T-helper 2 cell (primary cell): ENCODE measurements at places on chromosomes 7 and 10.
A peak's percentile ranks its signal among the peaks of the same experiment; 100 is the strongest.

- DNase-seq: peak; percentile 38
These were observed 47.3 kb downstream of the MYPN start for GRCh38 chr10:68156373-68157185.

DNA sequence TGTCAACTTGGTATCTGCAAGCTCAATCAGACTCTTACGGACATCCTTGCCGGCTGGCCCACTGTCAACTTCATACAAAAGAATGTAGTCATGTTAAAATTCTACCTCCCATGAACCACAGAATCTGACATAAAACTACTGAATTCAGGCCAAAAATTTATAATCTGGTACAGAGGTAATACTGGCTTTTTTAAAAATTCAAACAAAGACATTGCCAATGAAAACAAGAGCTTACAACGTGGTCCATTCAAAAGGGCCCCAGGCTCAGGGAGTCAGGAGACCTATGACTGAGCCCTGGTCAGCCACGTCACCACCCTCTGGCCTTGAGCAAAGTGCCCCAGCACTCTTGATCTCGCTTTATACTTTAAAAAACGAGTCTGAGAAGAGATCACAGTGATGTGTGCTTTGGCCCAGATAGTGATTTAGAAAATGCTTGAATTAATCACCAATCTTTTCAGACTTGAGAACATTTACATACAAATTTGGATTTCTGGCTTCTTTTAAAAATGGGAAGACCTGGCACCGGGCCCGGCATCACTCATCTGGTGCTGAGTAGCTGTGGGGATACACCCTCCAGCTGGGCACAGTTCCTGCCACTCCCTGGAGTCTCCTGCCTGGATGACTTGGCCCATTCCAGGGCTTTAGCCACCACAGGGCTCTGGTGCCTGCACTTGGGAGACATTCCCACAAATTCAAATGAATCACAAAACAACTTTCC, 94.1 kb downstream of the PIP4K2A start:
- peak; percentile 33 for DNase-seq

- no peak for DNase-seq
These were observed 598.8 kb downstream of the SUGCT start for GRCh38 chr7:40733578-40733977.

GRCh38 chr7:69843653-69844052, 245.4 kb downstream of the AUTS2 start:
- DNase-seq: no peak

DNA sequence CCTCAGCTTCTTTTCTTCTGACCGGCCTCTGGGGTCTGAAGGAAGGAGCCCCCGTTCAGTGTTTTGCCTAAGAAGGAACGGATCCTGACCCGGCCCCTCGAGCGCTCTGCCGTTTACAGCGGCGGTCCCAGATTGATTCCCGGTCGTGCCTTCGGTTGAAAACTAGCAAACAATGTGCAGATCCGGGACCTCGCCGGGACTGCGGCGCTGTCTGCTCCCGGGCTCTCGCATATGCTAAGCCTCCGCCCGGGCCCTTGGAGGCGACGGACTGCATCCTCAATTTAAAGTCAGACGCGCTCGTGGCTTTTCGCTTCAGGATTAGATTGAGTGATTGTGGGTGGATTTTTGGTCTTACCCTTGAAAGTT, 559 bp downstream of the DBF4 start:
- peak; percentile 71 for DNase-seq

DNA sequence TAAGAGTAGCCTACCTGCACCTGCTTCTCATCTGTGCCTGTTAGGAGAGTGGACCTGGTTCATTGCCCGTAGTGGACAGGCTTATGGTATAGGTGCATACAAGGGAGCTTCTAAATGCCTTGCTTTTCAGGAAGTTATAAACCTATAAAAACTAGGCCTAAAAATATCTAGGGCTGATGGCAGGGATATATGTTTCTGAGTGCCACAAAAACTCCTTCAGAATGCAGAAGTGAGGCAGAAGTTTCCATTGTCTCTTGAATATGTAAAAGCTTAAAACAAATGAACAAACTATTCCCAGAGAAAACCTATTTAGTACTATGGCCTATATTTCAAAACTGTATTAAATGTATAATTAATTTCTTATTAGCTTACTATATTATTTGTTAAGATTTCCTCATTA, 91.8 kb downstream of the RNLS start:
- DNase-seq: no peak

- no peak for DNase-seq
These were observed 17.1 kb upstream of the STK17A start for GRCh38 chr7:43565786-43566185.

GRCh38 chr7:99625321-99625720, 8.6 kb downstream of the ZSCAN25 start:
- no peak for DNase-seq

- no peak for DNase-seq
These were observed 1494.9 kb upstream of the LRRTM3 start for GRCh38 chr10:65430979-65431378.

DNA sequence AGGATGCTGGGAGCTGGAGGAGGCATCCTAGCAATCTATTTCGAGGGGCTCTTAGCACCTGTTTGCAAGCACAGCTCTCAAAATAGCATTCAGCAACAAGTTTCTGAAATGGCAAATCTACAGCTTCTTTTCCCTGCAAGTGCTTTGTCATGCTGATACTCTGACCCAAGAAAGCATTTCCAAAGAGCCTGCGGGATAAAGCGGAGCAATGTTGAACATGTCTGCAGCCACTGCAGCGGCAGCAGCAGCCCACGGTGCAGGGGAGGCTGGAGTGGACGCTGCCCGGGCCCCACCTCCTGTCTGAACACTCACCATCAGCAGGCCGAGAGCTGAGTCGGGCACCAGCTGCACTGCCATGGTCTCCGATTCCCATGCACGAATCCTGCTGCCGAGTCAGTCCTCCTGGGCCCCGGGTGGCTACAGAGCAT, 964 bp downstream of the FRMD4A start:
- no peak for DNase-seq

- peak; percentile 44 for DNase-seq
These were observed 13.0 kb upstream of the CHCHD1 start for GRCh38 chr10:73768881-73769280.

DNA sequence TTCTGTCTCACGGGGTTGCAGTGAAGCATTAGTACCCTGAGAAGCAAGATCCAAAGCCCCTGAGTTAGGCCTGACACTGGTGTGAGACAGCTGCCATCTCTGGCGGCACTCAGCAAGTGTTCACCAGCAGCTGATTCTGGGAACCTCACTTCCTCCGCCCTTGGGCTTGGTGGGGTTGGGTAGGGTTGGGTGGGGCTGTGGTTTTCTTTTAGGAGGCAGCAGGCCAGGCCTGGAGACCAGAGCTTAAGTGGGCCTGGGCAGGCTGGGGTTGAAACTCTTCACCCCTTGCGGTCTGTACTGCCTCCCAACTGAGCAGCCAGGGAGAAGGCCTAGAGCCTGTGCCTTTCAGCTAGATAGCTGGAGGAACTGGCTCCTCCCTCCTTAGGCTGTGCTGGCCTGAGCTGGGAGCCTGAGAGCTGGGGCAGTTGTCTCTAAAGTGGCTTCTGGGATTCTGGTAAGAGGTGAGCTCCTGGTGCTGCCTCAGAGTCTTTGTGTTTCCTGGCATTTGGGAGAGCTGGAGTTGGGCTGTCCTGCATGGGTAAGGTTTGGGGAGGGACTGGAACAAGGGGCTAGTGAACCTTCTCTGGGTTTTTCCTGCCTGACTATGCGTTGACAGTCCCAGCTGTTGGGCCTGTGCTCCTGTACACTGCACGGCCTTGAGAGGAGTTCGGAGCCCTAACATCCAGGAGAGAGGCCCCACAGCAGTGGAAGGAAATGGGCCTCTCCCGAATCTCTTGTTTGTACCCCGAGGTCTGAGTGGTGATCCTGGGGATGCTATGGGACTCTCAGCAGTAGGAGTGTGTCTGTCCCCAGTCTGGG, 5.1 kb downstream of the TSPAN14 start:
- DNase-seq: peak; percentile 61

DNA sequence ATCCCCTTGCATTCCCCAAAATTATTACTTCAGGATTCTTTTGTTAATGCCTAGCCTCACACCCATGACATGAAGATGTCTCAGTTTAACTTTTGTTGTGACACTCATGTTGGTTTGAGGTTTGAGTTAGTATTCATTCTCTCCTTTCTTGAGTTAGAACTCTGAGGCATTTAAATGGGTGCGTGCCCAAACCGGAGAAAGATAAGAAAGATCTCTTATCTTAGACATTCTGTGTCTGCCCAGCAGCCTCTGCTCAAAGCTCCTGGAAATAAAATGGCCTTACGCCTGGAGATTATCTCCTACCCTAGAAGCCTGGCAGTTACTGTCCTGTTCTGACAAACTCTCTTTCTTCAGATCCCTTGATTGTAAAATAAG, 26.3 kb downstream of the WBP1L start:
- DNase-seq: no peak

GRCh38 chr10:111084366-111085255, 7.8 kb downstream of the ADRA2A start:
- no peak for DNase-seq

- no peak for DNase-seq
These were observed 26.5 kb downstream of the RNF32 start for GRCh38 chr7:156667110-156667426.

- DNase-seq: no peak
These were observed 92.8 kb downstream of the MCU start for GRCh38 chr10:72784551-72785351.

- no peak for DNase-seq
These were observed 116.4 kb upstream of the MKI67 start for GRCh38 chr10:128242641-128243040.

- no peak for DNase-seq
These were observed 138.5 kb downstream of the CPED1 start for GRCh38 chr7:121126801-121127534.

DNA sequence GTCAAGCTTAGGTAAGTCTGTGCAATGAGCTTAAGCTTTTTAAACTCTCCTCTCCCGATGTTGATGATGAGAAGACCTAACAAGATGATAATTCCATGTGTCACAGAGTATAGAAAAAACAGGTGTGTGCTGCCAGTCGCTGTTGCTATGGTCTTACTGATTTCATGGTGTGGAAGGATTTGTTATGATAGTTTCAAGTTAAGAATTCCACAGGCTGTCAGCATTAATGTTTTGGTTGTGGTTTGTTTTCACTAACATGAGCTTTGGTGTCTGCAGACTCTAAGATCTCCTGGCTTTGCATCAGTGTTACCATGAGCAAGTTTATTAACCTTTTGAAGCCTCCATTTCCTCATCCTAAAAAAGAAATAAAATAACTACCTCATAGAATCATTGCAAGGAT, 123.7 kb downstream of the NSUN6 start:
- no peak for DNase-seq
